Right renal cortex interstitium (tissue), 3 donors: ENCODE measurements at places on chromosomes 4 and X. TPM values are rescaled to one million over a fixed set of nuclear protein-coding genes. Genes with fewer than 3 reads are reported as not detected.

- peak; percentile 15 for DNase-seq
Measured at GRCh38 chr4:105895583-105896460, 551 bp downstream of the NPNT start.

DNA sequence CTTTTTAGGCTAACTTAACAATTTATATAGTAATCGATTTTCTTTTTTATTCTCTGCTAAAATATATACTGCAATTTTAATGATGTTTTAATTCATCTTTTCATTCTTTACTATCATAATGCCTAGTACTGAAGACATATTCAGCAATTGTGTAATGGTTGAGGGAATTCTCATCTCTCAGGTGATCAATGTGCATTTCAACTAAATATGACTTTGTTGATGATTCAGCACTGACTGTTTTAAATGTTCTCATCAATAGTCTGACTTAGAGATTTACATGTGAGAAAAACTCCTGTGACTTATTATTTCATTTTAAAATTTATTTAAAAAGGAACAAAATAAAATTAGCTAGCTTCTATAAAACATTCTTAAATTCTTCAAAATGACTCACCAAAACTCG, 1450.3 kb downstream of the STIM2 start:
- DNase-seq = no peak

GRCh38 chr4:70902577-70903290, 565 bp downstream of the MOB1B start:
- DNase-seq = no peak

DNA sequence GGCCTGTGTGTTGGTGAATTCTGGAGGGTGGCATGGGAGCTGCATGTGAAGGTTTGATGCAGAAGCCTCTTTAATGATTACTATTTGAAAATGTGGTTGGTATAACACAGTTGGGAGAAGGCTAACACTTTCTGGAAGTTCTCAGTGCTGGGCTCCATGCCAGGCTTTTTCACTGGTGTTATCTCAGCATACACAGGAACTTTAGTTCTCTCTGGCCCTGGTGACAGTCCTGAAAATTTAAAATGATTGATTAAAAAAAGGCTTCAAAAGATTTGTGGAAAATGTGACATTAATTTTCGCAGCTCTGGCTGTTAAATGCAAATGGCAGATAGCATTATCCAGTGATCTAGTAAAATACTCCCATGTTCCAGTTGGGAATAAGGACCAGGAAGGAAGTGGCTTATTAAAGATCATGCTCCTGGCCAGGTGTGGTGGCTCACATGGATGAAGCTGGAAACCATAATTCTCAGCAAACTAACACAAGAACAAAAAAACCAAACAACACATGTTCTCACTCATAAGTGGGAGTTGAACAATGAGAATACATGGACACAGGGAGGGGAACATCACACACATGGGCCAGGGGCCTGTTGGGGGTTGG, 36.6 kb downstream of the DIPK2B start:
- no peak for DNase-seq

GRCh38 chrX:13373431-13374187, 53.8 kb upstream of the ATXN3L start:
- no peak for DNase-seq

Gene STATH
- 0.36 TPM for polyA plus RNA-seq

Gene RHOXF2B
- polyA plus RNA-seq = not detected

Gene TMEM192
- 39.0 TPM for polyA plus RNA-seq

Gene IL3RA
- 8.6 TPM for polyA plus RNA-seq

Gene KIT
- 17.8 TPM for polyA plus RNA-seq
